ENCODE measurements at places on chromosomes 16 and 17. TPM values are rescaled to one million over a fixed set of nuclear protein-coding genes. Genes with fewer than 3 reads are reported as not detected.

GRCh38 chr17:73882590-73882989 lies 238.3 kb upstream of the SDK2 start:
- DNase-seq, result no peak

DNA sequence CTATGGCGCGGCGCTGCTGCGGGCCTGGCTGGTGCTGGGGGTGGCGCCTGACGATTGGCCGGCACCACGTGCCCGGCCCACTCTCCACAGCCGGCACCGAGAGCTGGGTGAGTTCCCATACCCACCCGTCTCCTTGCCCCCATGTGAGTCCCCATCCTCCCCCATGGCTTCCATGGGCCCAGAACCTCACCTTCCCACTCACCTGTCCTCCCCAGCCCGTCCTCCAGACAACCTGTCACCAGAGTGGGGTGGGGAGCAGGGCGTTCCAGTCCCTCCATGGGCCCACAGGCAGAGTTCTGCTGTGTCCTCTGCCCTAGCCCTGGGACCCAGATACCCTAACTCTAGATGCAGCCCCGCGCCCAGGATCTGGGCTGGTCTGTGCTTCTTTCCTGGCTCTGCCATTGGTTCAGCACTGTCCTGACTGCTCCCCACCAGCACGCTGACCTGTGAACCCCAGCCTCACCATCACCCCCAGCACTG lies 5.5 kb downstream of the ARMC5 start:
- DNase-seq, result no peak

DNA sequence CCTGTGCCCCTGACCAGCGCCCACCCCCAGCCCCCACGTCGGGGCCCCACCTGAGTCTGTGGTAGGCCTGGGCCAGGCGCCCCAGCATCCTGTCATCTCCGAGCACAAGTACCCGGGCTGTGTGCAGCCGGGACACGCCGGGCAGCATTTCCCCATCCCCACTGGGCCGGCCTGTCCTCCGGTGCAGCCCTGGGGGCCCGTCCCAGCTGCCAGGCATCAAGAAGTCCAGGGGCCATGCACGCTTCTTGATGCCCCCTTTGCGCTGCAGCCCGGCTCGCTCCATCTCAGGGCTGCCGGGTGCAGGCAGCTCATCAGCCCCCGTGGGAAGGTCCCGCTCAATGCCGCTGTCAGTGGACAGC lies 29.3 kb upstream of the MFSD6L start:
- no peak for DNase-seq

DNA sequence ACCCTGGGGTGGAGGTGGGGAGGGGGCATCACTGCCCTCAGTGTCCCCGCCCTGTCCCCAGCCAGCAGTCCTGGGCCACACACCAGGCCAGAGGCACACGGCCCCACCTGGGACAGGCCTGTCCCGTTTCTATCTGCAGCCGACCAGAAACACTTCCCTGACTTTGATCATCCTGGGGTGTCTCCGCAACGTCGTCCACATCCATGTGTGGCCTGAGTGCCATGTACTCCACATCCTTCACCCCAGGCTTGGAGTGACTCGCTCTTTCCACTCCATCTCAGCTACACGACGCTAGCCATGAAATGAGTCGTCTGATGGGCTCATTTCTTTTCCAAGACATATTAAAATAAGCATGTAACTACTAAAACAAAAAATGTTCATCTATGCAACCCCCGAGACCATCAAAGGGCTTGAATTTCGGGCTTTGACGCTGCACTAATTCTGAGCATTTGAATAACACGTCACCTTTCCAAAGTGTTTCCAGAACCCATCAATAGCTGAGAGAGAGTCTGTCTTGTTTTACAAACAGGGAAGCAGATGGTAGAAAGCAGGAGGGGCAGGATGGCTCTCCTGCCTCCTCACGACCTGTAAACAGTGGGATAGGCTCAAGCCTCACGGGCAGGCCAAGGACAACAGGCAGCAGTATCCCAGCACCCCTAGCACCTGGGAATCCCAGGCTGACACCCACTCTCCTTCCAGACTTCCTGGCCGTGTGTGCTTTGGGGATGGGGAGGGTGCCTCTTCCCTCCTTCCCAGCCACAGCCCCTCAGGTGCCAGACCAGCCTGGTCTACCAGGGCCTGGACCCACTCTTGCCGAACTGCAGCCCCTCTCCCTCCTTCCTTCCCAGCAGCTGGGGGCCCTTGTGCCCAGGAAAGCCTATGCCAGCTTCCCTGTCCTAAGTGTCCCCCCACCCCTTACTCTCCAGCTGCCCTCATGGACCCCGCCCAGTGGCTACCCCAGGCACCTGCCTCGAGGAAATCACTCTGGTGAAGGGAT lies 20.0 kb upstream of the RASD1 start:
- no peak for DNase-seq

The EFNB3 gene
- 2.3 TPM for total RNA-seq

- DNase-seq, result no peak
Observed at GRCh38 chr17:17019430-17019762, 22.9 kb upstream of the MPRIP start.

The CCL14 gene
- total RNA-seq, result 46.9 TPM

The CACNG4 gene
- total RNA-seq, result 0.57 TPM

GRCh38 chr17:74831444-74832146 lies 28.1 kb downstream of the GRIN2C start:
- DNase-seq, result no peak

The PLEKHG4 gene
- total RNA-seq, result 10.3 TPM

DNA sequence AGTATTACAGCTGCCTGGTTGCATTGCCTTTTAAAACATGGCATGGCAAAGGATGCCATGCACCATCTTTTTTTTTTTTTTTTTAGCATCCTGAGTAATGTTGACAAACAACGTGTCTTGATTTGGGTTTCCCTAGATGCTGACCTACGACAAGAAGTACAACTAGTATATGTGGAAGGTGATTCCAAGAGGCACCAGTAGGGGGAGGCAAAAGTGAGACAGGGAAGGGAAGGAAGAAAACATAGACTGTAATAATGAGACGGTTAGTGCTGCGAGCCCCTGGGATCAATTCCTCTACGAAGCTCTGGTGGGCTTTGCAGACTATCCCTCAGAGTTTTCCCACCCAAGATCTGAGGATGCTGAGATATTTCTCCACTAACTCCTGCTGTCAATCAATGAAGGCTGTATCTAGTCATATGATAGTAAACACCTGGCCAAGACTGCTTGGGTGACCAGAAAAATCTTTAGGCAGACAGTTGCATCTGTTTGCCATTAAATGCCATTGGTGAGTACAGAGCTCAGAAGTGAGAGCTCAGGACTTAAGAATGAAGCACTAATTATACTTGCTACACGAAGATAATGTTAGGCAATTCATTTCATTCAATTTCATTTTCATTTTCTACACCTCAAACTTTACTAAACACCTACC lies 458.6 kb upstream of the GOT2 start:
- DNase-seq, result no peak

- DNase-seq, result no peak
Observed at GRCh38 chr17:1743088-1743439, 393 bp downstream of the SERPINF2 start.

- no peak for DNase-seq
Observed at GRCh38 chr17:56034197-56034635, 119.1 kb upstream of the ANKFN1 start.

- no peak for DNase-seq
Observed at GRCh38 chr17:12622726-12623125, 43.0 kb upstream of the MYOCD start.

The MT1E gene
- 98.7 TPM for total RNA-seq

DNA sequence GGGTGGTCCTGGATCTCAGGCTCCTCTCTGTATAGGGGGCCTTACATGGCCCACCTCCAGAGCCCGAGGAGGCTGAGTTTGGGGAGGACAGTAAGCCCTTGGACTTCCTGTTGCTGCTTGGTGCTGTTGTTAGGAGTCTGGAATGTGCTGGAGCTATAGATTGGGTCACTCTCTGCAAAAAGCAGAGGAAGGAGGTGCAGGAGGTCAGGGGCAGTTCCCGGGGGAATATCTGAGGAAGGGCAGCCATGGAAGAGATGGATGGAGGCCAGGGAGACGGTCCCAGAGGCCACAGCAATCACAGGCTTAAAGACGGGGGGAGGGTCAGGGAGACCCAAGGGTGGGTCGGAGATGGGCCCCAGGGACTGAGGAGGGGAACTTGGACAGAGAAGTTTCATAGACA lies 23.0 kb upstream of the CBX4 start:
- DNase-seq, result no peak
